ENCODE measurements at places on chromosomes 13 and 19.

DNA sequence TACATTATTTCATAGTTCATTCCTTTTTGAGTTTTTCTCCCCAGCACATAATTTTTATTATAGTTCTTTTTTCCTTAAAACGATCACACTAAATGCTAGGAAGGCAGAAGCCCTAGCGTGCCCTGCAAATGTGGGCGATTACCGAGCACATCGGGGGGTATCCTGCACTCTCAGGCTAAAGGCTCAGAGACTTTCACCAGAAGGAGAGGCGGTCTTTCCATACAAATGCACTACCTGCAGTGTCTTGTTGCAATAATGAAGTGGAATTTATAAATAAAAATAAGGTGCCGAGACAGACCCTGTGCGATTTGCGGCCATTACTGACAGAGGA lies 29.3 kb upstream of the SPACA7 start:
- DNase-seq: no peak

DNA sequence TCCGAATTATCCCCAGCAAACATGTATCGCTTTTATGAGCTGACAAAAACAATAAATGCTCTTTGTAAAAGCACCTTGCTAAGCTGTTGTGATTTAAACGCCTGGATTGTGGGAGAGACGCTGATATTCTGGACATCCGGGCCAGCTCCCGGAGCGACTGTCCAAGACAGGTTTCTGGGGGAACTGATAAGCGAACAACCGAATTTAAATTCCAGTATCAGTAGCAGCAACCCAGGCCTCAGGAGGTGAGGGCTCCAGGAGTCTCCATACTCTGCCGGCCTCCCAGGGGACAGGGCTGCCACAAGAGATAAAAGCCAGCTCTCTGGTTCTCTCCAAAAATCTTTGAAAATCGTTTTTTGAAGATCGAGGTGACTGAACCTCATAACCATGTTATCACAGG lies 50.3 kb upstream of the VSTM2B start:
- DNase-seq: no peak

DNA sequence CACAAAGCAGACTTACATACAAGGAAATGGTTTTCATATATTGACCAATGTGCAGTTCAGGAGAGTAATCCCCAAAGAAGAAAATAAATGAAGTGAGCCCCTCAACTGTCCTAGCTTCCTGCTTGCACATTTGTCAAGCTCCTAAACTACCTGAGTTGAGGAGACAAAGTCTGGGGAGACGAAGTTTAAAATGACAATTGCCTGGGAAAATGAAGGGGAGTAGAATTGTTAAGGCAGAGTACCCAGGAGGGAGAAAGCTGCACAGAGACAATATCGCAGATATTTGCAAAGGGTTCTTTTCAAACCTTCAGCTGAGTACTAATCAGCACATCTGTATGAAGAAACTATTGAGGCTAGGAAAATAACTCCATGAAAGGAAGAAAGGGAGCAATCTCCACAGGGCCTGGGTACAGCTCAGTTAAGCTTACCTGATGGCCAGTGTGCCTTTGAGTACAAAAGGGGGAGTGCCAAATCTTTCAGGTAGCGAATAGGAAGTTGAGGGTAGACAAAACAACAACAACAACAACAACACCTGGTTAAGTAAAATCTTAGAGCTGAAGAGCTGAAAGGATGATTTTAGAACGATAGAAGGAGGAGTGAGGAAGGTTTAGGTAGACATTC lies 1700.1 kb upstream of the PRR20A start:
- no peak for DNase-seq

GRCh38 chr13:44759384-44760360 lies 183.5 kb upstream of the TSC22D1 start:
- no peak for DNase-seq

- no peak for DNase-seq
Observed at GRCh38 chr13:73421310-73421912, 362.6 kb downstream of the KLF5 start.

DNA sequence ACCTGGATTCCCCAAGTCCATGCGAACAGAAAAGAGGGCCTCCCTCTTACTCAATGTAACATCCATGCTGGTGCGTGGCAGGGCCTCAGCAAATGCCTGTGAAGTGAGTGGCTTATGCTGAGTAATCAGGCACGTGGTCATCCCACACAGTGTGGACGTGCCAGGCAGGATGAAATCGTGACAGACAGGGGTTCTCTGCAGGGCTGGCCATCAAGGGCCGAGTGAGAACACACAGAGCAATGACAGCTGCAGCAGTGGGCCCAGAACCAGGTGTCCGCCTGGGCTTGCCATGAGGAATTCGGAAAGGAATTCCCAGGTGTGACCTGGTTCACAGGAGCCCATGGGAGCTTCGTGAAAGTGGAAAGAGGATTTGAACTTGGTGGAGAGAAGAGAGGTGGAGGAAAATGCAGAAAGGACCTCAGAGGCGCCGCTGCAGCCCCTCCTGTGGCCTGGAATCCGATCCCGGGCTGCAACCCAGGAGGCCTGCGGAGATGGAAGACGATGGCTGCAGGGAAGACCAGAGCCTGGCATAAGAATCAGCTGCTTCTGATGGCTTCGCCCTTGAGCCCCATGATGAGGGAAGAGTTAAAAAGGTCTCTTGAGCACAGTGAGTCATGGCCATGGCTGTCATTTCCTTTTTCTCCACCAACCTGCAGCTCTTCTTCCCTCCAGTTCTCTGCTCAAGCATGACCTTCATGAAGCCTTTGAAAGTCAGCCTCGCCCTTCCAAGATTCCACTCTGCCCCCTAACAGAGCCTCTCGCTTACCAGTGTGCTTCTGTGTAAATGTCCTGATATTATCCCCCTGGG lies 34.6 kb upstream of the SOX1 start:
- no peak for DNase-seq

DNA sequence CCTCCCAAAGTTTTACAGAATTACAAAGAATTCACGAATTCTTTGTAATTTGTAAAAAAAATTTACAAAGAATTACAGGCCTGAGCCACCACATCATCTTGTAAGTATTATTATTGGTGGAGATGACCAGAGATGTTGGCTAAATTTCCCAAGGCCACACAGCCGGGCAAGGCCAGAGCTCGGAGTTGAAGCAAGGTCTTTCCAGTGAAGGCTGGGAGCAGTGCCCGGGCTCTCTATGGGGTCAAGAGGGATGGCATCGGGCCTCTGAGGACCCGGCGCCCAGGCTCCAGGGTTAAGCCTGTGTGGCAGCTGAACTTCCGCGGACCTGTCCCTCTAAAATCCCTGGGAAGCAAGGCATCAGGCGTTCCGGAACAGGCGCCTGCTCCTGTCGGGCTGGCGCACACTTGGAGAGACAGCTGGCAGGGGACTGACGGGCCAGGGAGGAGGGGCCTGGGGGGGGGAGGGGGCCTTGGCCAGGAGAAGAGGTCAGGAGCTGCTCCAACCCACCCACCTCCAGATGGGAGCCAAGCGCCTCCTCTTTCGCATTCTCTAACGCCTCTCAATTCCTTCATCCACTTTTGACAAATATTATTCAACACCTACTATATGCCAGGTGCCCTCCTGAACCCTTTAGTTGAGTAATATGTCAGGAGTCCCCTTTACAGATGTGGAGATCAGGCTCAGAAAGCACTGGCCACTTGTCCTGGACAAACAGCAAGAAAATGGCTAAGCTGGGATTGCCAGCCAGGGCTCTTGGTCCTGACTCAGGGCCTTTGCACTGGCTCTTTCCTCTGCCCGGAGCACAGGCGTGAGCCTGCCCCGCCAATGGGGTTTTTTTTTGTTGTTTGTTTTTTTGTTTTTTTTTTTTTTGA lies 36.8 kb upstream of the SEMA6B start:
- no peak for DNase-seq

GRCh38 chr19:30577551-30578105 lies 205.4 kb downstream of the ZNF536 start:
- no peak for DNase-seq

DNA sequence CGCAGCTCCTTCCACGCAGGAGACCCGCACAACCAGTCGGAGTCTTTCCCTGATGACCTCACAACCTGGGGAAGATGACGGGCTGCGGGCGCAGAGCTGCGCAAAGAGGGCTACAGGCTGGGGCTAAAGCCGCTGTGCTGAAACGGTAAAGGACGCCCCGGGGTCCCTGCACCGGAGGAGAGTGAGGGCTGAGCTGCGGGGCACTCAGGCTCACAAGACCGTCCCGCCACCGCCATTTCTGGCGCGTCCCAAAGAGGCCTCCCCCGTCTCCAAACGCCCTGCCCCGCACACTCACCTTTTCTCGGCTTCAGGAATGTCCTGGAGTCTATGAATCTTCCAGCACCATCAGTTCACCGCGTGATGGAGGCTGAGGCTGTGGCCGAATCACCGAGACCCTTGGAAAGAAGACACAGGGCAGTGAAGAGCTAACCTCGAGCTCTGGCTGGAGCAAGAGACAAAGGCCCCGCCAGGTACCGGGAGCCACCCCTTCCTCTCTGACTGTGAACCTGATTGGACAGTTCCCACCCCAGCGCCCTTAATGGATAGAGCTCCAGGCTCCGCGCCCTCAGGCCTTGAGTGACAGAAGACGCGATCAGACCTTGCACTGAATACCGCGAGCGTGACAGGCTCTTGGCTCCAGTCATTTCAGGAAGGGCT lies 41.8 kb upstream of the ZNF429 start:
- DNase-seq: peak; percentile 42

- DNase-seq: no peak
Observed at GRCh38 chr13:56134524-56134923, 1006.2 kb upstream of the PRR20A start.

- DNase-seq: no peak
Observed at GRCh38 chr13:72804301-72804700, 22.4 kb downstream of the PIBF1 start.

- DNase-seq: no peak
Observed at GRCh38 chr19:55066107-55066709, 3.3 kb upstream of the RDH13 start.

DNA sequence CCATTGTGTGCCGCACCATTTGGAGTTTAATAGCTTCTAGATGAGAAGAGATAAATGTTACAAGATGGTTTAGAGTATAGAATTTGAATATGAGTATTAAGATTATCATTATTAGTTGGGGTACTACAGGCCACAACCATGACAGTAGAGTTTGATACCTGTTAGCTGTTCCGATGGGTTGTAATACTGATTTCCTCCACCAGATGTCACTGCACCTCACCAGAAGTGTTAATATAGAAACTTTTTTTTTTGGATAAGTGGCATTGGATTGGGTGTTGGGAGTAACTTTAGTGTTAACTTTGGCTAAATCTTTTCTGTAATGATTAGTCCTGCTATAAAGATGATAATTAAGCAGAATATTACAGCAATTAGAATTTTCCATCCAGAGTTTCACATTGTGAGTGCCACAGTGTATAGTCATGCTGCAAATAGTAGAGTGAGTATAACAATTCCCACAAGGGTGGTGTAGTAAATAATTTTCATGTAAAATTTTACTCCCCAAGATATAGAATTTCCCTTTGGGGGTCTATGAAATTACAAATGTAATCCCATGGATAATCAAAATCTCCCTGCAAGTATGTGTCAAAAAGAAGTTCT lies 56.3 kb downstream of the PSG3 start:
- DNase-seq: no peak

DNA sequence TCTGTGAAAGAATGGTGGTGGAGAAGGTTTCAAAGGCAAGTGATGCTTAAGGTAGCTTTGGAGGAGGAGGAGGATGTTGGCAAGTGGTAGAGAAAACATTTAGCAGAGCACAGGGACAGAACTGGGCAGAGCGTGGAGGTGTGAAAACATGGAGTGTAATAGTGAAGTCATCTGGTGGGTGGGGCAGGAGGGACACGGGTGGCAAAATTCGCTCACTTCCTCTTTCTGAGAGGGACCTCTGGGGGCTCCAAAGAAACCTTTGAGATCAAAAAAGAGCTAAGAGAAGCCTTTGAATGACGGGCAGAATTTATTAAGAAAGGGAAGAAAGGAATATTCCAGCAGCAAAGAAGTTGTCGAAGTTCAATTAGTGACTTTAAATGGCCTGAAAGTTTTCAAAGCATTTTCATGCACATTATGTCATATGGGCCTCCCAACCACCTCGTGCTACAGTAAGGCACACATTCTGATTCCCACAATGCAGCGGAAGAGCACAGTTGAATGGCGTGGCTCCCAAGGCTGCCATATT lies 82.8 kb downstream of the STARD13 start:
- DNase-seq: no peak

GRCh38 chr13:113792886-113793717 lies 34.1 kb downstream of the TMEM255B start:
- DNase-seq: no peak

- no peak for DNase-seq
Observed at GRCh38 chr13:24129914-24130774, 30.4 kb upstream of the SPATA13 start.

DNA sequence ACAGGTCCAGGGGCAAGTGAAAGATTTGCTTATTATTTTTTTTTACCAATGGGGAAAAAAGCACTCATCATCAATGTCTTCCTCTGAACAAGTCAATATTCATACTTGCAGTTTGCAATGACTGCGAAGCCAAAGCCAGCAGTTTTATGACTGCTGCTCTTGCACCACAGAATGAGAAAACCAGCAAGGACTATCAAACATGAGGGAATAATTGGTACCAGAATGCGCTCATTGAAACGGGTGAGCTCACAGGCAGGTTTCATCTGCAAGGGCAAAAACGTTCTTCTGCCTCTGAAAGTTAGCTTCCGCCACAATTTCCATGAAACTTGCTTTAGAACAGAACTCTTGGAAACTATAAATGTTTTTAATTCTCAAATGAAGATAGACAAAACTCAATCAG lies 5.5 kb downstream of the DLEU7 start:
- DNase-seq: no peak

DNA sequence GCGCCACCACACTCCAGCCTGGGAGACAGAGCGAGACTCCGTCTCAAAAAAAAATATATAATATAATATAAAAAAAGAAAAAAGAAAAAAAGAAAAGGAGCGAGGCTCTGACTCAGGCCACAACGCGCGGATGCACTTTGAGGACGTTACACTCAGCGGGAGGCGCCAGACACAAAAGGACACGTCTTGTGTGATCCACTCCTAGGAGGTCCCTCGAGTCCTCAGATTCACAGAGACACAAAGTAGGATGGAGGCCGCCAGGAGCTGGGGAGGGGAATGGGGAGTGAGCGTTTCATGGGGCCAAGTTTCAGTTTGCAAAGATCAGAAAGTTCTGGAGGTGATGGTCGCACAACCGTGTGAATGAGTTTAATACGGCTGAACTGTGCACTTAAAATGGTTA lies 8.5 kb upstream of the ABHD17A start:
- DNase-seq: no peak
